ENCODE measurements at places on chromosomes 5 and 9. TPM values are rescaled to one million over a fixed set of nuclear protein-coding genes. Genes with fewer than 3 reads are reported as not detected.

DNA sequence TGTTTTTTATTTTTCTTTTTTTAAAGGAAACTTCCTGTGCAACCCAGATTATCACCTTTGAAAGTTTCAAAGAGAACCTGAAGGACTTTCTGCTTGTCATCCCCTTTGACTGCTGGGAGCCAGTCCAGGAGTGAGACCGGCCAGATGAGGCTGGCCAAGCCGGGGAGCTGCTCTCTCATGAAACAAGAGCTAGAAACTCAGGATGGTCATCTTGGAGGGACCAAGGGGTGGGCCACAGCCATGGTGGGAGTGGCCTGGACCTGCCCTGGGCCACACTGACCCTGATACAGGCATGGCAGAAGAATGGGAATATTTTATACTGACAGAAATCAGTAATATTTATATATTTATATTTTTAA lies 2.1 kb downstream of the CSF2 start:
- DNase-seq, result no peak

GRCh38 chr5:175893466-175893865 lies 22.1 kb downstream of the CPLX2 start:
- DNase-seq, result no peak

DNA sequence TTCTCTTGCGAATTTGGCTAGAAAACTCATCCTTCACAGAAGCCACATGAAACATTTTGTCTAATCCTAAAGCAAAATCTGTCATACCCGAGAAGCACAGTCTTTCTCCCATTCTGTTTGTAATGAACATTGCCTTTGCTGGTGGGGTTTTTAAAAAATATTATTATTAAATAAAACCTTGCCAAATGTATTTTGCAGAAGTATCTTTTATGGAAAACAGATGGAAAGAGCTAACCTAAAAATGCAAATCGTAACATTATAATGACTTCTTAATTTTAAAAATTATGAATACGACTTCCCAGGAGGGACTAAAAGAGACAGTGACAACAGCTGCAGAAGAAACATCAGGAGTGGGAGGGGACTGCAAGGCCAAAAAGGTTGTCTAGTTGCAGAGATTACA lies 246.3 kb upstream of the TAS2R1 start:
- DNase-seq, result no peak

The TICAM2 gene
- total RNA-seq, result 2.1 TPM

The CAPSL gene
- total RNA-seq, result not detected

DNA sequence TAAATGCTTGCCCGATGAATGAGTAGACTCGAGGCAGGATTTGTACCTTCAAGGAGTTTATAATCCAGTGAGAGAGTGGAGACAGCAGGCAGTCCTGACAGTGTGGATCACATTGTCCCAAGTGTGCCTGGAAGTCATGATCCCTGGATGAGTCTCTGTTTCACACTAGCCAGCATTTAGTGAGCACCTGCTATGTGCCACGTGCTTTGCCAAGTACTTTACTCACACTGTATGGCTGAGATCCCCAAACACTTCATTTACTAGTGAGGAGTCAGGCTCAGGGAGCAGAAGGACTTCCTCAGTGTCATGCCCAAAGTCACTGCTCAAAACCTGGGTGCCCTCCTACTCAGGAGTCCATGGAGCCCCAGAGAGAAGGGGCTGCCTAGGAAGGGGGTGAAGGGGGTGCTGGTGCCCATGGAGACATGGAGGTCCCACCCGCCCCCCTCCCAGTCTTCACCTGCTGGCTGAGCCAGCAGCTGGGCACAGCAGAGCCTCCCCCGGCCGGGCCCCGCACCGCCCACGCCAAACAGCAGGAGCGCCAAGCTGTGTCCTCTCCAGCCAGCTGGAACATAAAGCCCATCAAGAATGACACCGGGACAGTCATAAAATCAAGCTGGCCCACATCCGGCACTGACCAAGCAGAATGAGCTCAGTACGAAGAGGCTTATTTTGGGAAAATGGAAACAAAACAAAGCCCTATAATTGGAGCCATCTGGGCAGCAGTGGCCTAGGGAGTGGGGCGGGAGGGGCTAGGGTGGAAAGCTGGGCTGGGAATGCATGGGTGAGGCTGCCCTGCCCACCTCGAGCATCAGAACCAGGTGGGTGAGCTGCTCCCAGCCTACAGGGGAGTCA lies 10.6 kb downstream of the LAMC3 start:
- no peak for DNase-seq

The TRIM36 gene
- 0.06 TPM for total RNA-seq

DNA sequence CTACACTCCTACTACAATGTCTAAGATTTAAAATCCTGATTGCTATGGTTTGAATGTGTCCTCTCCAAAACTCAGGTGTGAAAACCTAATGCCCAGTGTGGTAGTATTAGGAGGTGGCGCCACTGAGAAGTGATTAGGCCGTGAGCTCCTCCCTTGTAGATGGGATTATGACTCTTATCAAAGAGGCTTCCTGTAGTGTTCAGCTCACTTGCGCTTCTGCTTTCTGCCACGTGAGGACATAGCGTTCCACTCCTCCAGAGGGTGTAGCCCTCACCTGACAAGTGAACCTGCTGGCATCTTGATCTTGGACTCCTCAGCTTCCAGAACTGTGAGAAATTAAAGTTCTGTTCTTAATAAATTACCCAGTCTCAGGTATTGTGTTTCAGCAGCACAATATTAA lies 33.0 kb upstream of the WHRN start:
- DNase-seq, result no peak

GRCh38 chr5:145854651-145855258 lies 18.1 kb downstream of the GRXCR2 start:
- DNase-seq, result no peak

DNA sequence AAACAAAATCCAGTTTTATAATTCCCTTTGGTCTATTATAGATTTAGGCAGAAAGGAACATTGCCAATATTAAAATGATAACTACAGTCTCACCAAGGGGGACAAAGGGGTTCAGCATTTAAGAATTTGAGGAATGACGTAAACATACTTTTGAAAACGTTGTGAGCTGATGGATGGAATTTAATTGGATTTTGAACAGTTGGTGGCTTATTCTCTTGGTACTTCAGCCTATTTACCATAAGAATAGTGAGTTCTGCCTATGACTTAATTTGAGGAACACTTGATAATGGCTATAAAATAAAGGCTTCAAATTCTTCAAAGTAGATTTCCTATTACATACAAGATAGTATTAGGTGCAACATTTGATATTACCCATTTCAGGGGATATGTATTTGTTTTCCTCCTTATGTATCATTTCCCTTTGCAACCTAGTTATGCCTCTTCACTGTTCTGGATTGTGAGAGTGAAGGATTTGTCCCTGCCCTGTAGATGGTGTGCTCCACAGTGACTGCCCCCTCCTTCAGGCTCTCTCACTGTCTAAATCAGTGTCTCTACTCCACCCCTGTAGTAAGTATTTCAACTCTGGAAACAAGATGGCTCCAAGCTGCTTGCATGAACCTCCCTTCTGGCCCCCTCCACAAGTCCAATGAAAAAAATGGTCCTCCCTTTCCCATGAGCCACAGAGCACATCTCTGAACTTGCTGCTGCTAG lies 225.6 kb downstream of the ARHGEF28 start:
- no peak for DNase-seq

- no peak for DNase-seq
Observed at GRCh38 chr5:112195924-112196323, 223.2 kb downstream of the EPB41L4A start.

DNA sequence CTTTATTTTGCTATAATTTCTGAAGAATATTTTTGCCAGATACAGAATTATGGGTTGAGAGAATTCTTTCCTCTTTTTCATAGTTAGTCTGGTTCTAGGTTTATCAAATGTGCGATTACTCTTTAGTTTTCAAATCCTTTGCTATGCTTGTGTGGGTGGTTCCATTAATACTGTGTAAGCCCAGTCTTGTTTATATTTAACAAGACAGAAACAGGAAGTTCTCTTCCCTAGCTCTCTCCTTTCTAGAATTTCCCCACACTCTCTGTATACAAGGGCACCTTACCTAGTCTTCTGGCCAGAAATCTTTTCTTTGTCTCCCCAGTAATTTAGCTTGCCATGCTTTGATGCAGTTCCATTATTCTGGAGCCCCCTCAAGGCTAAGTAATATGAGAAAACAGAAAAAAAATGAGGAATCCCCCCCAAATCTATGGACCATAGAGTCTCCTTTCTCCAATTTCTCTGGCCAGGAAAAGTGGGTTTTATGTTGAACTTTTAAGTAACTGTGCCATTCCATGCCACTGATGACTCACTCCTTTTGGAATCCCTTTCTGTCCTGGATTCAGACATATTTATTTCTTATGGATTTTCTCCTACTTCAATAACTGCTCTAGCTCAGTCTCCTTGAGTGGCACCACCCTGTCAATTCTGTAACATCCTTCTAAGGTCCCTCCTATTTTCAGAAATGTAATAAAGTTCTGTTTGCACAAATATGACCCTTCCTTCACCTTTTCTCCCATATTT lies 1714.1 kb downstream of the EFNA5 start:
- DNase-seq, result no peak

DNA sequence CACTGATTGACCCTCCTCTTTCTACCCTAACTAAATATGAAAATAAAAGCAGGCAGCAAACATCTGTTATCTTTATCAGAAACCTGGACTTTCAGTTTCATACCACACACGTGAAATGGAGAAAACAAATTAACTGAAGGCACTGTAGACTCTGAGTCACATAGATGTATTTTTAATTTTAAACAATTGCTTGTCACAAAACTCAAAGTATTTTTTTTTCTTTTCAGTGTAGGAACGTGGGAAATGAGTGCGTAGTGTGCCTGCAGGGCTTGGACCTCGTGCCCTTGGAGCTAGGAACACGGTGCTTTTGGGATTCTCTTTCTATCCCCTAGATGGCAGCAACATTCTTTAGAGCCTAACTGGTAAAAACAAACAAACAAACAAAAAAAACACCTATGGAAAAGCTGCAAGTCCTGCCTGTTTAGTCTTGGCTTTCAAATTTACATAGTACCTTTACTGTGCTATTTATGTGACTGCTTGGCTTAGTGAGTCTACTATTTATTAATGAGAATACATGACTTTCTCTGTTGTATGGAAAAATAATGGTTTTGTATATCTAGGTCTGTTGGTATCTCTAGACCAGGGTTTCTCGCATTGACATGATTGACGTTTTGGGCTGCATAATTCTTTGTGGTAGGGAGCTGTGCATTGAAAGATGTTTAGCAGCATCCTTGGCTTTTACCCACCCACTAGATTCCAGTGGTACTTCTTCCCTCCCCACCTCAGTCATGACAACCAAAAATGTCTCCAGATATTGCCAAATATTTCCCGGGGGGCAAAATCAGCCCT lies 16.8 kb upstream of the ACTBL2 start:
- no peak for DNase-seq

The DNAJC21 gene
- total RNA-seq, result 113 TPM

The TLX3 gene
- not detected for total RNA-seq

DNA sequence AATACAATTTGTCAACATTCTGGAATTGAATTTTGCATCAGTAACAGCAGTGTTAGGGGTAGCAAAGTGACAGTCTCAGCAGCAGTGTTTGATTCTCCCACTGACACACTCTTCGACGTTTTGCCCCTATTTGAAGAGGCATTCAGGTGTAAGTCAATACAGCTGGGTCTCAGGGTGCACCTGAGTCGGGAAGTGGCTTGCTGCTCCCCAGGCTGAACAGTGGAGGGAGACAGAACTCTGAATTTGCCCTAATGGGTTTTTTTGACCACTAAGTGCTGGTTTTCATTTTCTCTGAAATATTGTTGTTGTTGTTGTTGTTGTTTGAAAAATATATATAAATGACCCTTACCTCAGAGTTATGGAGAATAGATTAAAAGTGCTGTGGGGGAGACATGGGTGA lies 223.2 kb downstream of the TLR4 start:
- DNase-seq, result no peak

The FAM151B gene
- 1.4 TPM for total RNA-seq

DNA sequence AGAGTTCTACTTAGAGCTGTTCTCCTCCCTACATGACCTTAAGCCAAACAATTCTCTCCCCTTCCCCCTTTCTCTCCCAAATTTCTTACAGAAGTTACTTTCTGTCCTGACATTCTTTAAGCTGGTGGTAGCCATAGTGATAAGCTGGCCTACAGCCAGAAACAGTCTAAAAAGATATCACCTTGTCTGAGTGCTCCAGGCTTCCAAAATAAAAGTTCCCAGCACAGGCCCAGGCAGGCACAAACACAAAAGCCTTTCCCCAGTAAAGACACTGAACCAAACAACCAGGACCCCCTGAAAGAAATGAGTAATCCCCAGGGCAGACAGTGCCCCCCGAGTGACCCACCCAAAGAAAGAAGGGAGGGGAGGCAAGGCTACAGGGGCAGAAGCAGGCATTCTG lies 19.2 kb downstream of the SIL1 start:
- DNase-seq, result no peak

GRCh38 chr5:14410068-14410393 lies 171.6 kb upstream of the OTULINL start:
- no peak for DNase-seq

The FRRS1L gene
- 0.04 TPM for total RNA-seq

GRCh38 chr9:129172816-129173215 lies 5.2 kb downstream of the IER5L start:
- DNase-seq, result no peak

The SLC36A3 gene
- not detected for total RNA-seq

The PCDHB6 gene
- total RNA-seq, result 0.12 TPM

The GLRA1 gene
- not detected for total RNA-seq

DNA sequence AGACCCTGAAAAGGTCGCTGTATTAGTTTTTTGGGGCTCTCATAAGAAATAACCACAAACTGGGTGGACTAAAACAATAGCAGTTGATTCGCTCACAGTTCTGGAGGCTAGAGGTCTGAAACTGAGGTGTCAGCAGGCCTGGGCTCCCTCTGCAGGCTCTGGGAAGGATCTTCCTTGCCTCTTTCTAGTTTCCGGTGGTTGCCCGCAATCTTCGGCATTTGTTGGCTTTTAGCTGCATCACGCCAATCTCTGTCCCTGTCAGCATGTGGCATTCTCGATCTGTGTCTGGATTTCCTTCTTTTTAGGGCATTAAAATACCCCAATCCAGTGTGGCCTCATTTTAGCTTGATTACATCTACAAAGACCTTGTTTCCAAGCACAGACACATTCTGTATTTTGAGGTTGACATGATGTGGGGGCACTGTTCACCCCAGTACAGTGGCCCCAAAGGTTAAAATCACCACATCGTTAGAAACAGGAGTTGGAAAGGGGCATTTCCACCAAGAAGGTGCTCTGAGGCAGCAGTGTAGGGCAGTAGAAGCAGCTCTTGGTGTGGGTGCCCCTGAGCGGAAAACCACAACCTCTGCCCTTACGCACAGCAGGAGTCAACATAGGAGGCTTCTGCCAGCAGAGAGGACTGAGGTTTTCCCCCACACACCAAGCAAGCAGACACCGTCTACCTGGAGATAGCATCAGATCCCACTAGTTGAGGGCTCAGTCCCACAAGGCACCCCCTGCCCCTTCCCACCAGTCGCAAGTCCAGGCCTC lies 13.5 kb downstream of the ZNF79 start:
- DNase-seq, result no peak

All from psoas muscle (tissue), 8 donors.